H4 (cell line): ENCODE measurements at places on chromosomes 2 and 18. TPM values are rescaled to one million over a fixed set of nuclear protein-coding genes. Genes with fewer than 3 reads are reported as not detected.
A peak's percentile ranks its signal among the peaks of the same experiment; 100 is the strongest.

The DNAJC5G gene
- not detected in 2 replicates for total RNA-seq

The EFR3B gene
- 0.19 and 0.21 TPM in 2 replicates for total RNA-seq

The FAM110C gene
- total RNA-seq: 0.12 and 0.15 TPM in 2 replicates

- DNase-seq: peak; percentile 51
Observed at GRCh38 chr2:191311627-191312026, 66.4 kb downstream of the MYO1B start.

- no peak for DNase-seq
Observed at GRCh38 chr2:24874035-24874434, 46.0 kb downstream of the ADCY3 start.

- no peak for DNase-seq
Observed at GRCh38 chr18:22962004-22962403, 28.9 kb downstream of the RBBP8 start.

DNA sequence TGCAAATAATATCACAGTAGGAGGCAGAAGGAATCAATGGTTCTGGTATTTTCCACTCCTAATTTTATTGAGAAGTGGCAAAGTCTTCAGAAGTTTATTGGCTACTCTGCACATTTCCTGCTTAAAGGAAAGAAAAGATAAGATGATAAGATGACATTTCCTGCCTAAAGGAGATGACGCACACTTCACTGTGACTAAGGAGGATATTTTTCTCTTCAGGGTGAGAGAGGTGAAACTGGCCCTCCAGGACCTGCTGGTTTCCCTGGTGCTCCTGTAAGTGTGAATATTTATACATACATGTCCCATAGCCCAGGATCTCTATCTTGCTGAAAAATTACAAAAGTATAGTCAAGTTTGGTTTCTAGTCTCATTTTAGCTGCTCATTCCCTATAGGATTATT is 27.9 kb downstream of the COL3A1 start:
- peak; percentile 36 for DNase-seq

DNA sequence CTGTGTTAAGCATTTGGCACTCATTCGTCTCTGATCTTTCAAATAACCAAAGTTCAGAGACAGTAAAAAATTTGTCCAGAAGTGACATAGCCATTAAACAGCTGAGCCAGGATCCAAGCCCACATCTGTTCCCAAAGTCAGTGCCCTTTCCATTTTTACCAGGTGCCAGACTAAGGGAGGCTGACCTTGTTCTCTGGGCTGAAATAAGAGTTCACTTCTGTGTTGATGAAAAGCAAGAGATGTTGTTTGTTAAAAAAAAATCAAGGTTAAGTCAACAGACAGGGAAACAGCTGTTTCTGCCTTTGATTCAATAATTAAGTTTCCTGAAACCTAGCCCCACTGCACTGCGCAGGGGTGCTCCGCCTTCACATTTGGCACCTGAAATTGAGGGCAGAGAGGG is 117.1 kb downstream of the PRKRA start:
- no peak for DNase-seq

DNA sequence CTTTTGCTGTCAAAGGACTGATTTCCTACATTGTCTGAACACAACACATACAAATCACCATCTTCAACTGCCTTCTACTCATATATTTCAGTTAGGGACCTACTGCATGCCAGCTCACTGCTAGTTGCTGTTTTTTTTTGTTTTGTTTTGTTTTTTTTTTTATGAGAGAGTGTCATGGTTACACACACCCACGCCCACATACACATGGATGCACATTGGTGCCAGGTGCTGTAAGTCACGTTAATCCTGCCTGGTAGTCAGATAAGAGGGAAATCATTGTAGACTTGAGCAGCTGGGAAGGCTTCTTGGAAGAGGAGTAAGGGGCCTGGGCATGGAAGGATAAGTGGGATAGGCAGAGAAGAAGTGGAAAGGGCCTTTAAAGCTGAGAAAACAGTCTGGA is 209.9 kb downstream of the TDRD15 start:
- DNase-seq: no peak

DNA sequence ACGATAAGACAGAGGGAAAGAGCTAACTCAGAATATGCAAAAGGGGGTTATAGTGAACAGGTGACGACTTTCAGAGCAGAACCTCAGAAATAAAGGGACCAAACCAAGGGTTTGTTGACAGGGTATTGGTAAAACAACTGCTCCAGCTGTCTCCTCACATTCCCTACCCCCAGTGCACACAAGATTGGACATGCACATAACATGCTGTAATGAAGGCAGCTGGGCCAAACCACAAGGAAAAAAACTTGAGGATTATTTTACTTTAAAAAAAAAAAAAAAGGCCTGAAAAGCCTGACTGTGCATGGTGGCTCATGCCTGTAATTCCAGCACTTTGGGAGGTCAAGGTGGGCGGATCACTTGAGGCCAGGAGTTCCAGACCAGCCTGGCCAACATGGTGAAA is 3.5 kb downstream of the RBM43 start:
- DNase-seq: peak; percentile 76

- no peak for DNase-seq
Observed at GRCh38 chr2:98438190-98439133, 6.2 kb upstream of the INPP4A start.

DNA sequence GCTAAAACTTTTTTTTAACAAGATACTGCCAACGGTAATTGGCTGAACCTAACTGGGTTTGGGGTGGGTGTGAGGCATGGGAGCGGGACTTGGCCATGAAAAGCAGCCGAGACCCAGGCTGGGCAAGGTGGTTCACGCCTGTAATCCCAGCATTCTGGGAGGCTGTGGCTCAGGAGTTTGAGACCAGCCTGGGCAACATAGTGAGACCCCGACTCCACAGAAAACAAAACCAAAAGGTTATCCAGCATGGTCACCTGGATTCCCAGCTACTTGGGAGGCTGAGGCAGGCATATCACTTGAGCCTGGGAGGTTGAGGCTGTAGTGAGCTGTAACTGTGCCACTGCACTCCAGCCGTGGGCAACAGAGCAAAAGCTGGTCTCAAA is 11.0 kb upstream of the SEMA4C start:
- DNase-seq: no peak

- no peak for DNase-seq
Observed at GRCh38 chr2:1542971-1543370, 129.7 kb downstream of the TPO start.

GRCh38 chr2:179686718-179687342 is 174.6 kb downstream of the ZNF385B start:
- DNase-seq: no peak

DNA sequence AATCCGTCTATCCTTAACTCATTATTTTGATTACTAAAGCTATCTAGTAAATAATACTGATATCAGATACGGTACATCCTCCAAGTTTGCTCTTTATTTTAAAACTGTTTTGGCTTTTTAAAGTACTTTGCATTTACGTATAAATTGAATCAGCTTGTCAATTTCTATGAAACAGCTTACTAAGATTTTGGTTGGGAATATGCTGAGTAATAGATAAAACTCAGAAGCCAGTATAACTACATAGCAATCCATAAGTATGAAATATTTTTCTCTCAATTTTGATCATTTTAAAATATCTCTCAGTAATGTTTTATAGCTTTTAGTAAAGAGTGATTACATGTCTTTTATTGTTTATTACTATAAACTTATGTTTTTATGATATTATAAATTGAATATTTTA is 116.2 kb upstream of the SOX11 start:
- no peak for DNase-seq

- DNase-seq: no peak
Observed at GRCh38 chr2:48510329-48510728, 19.6 kb upstream of the STON1 start.

- DNase-seq: no peak
Observed at GRCh38 chr2:196101325-196101991, 32.8 kb upstream of the DNAH7 start.

- no peak for DNase-seq
Observed at GRCh38 chr18:77015169-77015568, 117.4 kb downstream of the MBP start.

GRCh38 chr2:175054340-175054739 is 49.2 kb upstream of the CHN1 start:
- no peak for DNase-seq

- DNase-seq: no peak
Observed at GRCh38 chr18:23239885-23240608, 104.8 kb downstream of the CABLES1 start.

- DNase-seq: no peak
Observed at GRCh38 chr18:3663870-3664512, 214.0 kb downstream of the TGIF1 start.

DNA sequence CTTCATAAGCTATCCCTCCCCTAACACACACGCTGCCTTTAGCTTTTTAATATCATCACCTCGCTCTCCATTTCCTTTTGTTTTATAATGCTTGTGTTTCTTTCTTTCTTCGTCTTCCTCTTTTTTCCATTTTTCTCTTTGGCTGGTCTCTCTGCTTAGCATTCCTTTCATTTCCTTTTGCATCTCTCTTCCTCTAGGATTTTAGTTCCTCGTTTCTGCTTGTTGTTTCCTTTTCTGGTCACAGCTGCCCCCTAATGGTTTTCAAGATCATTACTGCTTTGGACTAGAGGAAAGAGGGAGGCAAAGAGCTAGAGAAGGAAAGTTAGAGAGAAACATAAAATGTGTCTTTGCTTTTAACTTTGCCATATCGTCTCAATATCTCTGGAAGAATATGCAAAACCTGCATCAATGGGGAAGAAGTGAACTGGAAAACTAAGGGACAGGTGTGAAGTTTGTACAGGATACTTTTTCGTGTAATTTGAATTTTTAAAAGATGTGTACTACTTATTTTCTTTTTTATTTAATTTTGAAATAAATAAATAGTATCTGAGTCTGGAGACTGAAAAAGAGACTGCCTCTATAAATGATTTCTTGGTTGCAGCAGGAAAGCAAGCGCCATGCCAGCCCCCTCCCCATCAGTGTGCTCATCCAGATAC is 6.3 kb upstream of the NRP2 start:
- DNase-seq: peak; percentile 74

GRCh38 chr2:47054036-47054555 is 101.0 kb downstream of the STPG4 start:
- no peak for DNase-seq

DNA sequence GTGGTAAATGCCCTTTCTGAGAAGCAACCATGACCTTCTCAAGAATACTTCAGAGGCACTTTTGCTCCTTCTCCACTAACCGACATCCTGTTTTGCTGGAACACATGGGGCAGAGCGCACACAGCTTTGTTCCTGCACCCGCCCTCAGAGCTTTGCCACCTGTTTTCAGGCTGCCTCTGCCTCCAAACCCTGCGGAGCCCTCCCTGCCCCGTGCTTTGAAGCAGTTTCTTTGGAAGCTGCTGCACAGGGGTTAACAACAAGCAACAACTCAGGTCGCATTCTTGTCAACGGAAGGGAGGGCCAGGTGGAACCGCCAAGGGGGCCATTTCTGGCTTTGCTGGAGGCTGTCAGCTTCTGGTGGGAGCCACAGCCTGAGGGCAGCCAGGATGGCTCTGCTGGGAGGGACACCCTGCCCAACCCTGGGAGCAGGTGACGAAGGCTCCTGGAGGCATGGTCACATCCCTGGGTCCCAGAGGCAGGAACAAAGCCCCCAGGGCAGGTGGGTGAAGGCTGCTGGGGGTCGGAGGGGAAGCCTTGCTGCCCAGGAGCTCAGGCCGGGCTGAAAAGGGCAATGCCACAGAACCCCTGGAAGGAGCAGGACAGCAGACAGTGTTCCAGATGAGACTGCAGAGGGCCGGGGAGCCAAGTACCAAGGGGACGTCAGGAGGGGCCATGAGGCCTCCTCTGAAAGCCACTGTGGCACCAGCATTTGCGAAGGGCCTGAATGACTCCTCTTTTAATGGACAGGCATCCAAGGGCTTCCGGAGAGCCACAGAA is 46.8 kb downstream of the MRPS5 start:
- DNase-seq: no peak

GRCh38 chr2:72325592-72326422 is 178.1 kb upstream of the CYP26B1 start:
- DNase-seq: peak; percentile 27

DNA sequence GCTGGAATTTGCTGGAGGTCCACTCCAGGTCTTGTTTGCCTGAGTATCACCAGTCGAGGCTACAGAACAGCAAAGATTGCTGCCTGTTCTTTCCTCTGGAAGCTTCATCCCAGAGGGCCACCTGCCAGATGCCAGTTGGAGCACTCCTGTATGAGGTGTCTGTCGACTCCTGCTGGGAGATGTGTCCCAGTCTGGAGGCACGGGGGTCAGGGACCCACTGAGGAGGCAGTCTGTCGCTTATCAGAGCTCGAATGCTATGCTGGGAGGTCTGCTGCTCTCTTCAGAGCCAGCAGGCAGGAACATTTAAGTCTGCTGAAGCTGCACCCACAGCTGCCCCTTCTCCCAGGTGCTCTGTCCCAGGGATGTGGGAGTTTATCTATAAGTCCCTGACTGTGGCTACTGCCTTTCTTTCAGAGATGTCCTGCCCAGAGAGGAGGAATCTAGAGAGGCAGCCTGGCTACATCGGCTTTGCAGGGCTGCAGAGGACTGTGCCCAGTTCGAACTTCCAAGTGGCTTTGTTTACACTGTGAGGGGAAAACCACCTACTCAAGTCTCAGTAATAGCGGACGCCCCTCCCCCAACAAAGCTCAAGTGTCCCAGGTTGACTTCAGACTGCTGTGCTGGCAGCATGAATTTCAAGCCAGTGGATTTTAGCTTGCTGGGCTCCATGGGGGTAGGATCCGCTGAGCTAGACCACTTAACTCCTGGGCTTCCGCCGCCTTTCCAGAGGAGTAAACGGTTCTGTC is 301.1 kb downstream of the ERBB4 start:
- no peak for DNase-seq
